ENCODE measurements at places on chromosomes 2 and 18. TPM values are rescaled to one million over a fixed set of nuclear protein-coding genes. Genes with fewer than 3 reads are reported as not detected.

The CCBE1 gene
- total RNA-seq, result 3.1 TPM

The AOX1 gene
- total RNA-seq, result 3.3 TPM

The IL36A gene
- total RNA-seq, result not detected

The DHRS9 gene
- 102 TPM for total RNA-seq

The WNT10A gene
- 0.61 TPM for total RNA-seq

DNA sequence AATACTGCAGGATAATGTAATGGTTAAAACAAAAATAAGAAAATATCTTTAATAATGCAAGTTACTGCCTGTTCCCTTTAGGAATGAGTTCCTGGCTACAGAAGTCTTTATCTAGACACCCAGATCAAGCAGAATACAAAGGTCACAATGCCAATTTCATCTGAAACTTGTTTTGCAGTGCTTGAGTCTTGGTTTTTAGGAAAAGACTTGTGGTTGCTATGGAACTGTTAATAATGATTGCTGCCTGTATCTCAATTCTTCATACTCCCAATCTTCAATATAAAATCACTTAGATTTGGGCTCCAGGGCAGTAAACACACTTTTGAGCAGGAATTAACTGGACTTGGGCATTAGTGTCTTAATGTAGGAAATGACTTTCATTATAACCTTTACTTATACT, 14.2 kb downstream of the CAVIN2 start:
- H3K27me3 ChIP-seq, result no peaks in the 10 kb centered on the region
- H3K27ac ChIP-seq, result no peak overlapping the region
- no peaks in the 10 kb centered on the region for H3K36me3 ChIP-seq
- DNase-seq, result no peak

GRCh38 chr2:12183032-12183645, 436.7 kb downstream of the LPIN1 start:
- no peak overlapping the region for H3K4me3 ChIP-seq
- no peak overlapping the region for H3K27ac ChIP-seq
- no peaks in the 10 kb centered on the region for H3K36me3 ChIP-seq
- H3K4me1 ChIP-seq, result no peaks in the 10 kb centered on the region
- H3K27me3 ChIP-seq, result no peaks in the 10 kb centered on the region
- DNase-seq, result no peak

DNA sequence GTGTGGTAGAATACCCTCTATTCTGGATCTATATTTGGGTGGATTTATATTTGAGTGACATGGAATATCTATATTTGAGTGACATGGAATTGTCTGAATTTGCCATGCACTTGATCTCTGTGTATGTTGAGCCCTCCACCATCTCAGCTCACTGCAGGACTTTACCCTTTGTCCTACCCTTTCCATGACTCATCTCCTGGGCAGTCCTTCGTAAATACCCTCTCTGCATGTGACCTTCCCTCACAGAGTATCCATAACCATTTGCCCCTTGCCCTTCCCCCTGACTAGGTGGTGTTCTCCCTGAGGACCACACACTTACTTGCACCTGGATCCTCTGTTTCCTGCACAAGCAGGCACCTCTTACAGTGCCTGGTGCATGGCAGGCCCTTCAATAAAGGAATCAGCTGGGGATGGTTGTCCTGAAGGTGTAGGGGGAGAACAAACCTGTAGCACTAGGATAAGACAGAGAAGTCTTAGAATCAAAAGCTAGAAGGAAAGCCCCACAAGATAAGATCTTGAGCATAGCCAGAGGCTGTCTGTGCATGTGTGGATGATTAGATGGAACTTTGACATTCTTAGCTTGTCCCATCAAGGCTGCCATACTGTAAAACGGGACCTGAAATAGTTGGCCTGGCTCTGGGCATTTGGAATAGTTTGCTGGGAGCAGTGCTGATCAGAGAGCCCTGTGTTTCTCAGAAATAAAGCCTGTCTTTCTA, 230.4 kb downstream of the FHOD3 start:
- H3K4me3 ChIP-seq, result no peak overlapping the region
- no peak overlapping the region for H3K27ac ChIP-seq
- no peaks in the 10 kb centered on the region for H3K4me1 ChIP-seq
- DNase-seq, result no peak

- no peak for DNase-seq
- no peak overlapping the region for H3K27ac ChIP-seq
- no peaks in the 10 kb centered on the region for H3K27me3 ChIP-seq
Observed at GRCh38 chr2:237298151-237299118, 115.5 kb downstream of the COL6A3 start.

DNA sequence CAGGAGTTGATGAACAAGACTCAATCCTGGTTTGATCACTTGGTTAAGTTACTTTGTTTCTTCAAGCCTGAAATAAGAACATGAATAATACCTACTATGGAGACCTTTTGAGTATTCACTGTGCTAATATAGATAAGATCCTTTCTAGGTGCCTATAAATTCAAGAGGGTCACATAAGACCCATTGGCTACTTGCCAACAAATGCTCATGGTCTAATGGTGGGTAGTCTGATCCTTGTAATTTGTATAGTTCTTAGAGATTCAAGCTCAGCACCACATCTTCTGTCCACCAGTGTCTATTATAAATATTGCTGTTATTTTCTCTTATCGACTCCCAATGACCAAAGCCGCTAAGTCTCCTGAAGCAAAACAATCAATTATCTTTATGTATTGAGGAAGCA, 27.4 kb upstream of the ACSL3 start:
- H3K4me1 ChIP-seq, result no peaks in the 10 kb centered on the region
- no peaks in the 10 kb centered on the region for H3K36me3 ChIP-seq
- DNase-seq, result no peak
- no peak overlapping the region for H3K27ac ChIP-seq

GRCh38 chr2:9286554-9287399, 80.2 kb downstream of the ASAP2 start:
- H3K27me3 ChIP-seq, result no peaks in the 10 kb centered on the region
- H3K4me3 ChIP-seq, result no peak overlapping the region
- no peak for DNase-seq
- H3K36me3 ChIP-seq, result no peaks in the 10 kb centered on the region
- no peak overlapping the region for H3K27ac ChIP-seq
- H3K4me1 ChIP-seq, result peaks cover 9% of the 10 kb centered on the region

- no peak overlapping the region for H3K4me3 ChIP-seq
- no peaks in the 10 kb centered on the region for H3K36me3 ChIP-seq
- no peak for DNase-seq
- no peaks in the 10 kb centered on the region for H3K27me3 ChIP-seq
Observed at GRCh38 chr2:31812051-31812798, 198.6 kb downstream of the MEMO1 start.

GRCh38 chr2:3280197-3280596, 97.4 kb downstream of the EIPR1 start:
- no peaks in the 10 kb centered on the region for H3K27me3 ChIP-seq
- no peak overlapping the region for H3K27ac ChIP-seq
- H3K4me1 ChIP-seq, result no peaks in the 10 kb centered on the region
- no peaks in the 10 kb centered on the region for H3K36me3 ChIP-seq
- H3K4me3 ChIP-seq, result no peak overlapping the region
- DNase-seq, result no peak

- H3K27ac ChIP-seq, result no peak overlapping the region
- no peaks in the 10 kb centered on the region for H3K27me3 ChIP-seq
- no peaks in the 10 kb centered on the region for H3K36me3 ChIP-seq
- no peaks in the 10 kb centered on the region for H3K4me1 ChIP-seq
Observed at GRCh38 chr2:147451902-147452515, 392.8 kb upstream of the ACVR2A start.

DNA sequence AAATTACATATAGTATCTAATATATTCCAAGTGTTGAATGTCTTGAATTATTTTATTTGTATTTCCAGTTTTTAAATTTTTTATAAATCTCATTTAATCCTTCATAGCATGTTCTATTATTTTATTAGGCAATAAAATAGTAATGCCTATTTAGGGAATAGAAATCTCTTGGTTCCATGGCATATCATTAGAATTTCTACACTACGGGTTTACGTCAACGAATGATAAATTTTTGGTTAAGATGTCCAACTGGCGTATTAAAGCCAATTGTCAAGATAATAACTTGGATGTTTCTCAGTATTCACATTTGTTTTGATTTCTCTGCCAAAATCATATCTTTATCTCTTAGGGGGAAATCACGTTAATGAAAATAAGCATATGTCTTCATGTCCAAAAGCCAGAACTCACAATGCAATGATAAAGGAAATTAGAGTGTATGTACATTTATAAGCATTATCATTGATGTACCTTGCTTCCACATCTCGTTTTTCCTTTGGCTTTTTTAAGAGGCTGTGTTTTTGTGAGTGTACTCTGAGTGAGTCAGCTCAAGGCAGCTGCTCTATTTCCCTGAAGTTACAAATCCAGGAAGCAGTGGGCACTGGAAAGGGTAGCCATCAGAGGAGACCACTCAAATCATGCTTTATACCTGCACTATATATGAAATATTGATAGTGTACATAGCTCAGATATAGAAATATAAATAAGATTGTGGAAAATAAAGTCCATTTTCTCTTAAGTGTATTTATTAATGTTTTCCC, 115.8 kb upstream of the PDE1A start:
- no peak overlapping the region for H3K27ac ChIP-seq
- no peak for DNase-seq
- no peak overlapping the region for H3K4me3 ChIP-seq
- H3K36me3 ChIP-seq, result no peaks in the 10 kb centered on the region
- H3K4me1 ChIP-seq, result no peaks in the 10 kb centered on the region

- DNase-seq, result peak; percentile 32
- H3K36me3 ChIP-seq, result no peaks in the 10 kb centered on the region
- H3K4me3 ChIP-seq, result no peak overlapping the region
Observed at GRCh38 chr2:101619191-101619591, 78.3 kb upstream of the MAP4K4 start.

- no peaks in the 10 kb centered on the region for H3K36me3 ChIP-seq
- no peak for DNase-seq
- peaks cover 5% of the 10 kb centered on the region for H3K4me1 ChIP-seq
Observed at GRCh38 chr2:72863046-72863445, 24.2 kb upstream of the SPR start.

GRCh38 chr2:16127276-16127940, 187.1 kb downstream of the MYCN start:
- no peak overlapping the region for H3K27ac ChIP-seq
- no peak overlapping the region for H3K4me3 ChIP-seq
- no peaks in the 10 kb centered on the region for H3K27me3 ChIP-seq

- H3K4me3 ChIP-seq, result no peak overlapping the region
- no peaks in the 10 kb centered on the region for H3K36me3 ChIP-seq
- H3K27ac ChIP-seq, result peak overlapping the region; percentile 60
- H3K4me1 ChIP-seq, result no peaks in the 10 kb centered on the region
Observed at GRCh38 chr2:69175790-69176715, 163.1 kb downstream of the ANTXR1 start.
